ENCODE measurements at places on chromosomes 12 and 14.

GRCh38 chr12:103647267-103647666, 60.2 kb downstream of the STAB2 start:
- DNase-seq, result no peak

GRCh38 chr14:69956970-69957369, 77.8 kb downstream of the SMOC1 start:
- DNase-seq, result no peak

GRCh38 chr12:21852251-21852650, 77.7 kb upstream of the KCNJ8 start:
- DNase-seq, result no peak

- no peak for DNase-seq
These were observed 31.3 kb upstream of the BCAT1 start for GRCh38 chr12:24979976-24980730.
